ENCODE measurements at places on chromosomes 16 and 17.

DNA sequence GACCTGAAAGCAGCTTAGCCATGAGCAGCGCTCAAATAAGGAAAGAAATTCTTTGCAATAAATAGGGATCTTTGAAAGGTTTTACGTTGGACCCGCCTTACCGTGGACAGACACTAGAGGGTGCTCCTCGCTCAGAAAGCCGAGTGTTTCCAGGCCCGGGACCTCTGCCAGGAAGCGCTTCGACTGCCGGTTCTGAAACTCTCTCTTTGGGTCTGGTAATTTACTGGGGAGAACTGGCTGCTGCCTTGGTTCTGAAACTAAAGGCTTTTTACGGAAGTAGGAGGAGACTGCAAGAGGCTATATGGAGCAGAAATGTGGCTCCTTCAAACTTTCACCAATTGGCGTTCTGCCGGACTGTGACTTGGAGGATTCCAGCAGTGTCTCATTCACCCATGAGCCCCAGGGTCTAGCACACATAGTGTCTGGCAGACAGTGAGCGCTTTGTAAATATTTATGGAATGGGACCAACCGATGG, 45.6 kb upstream of the HOXB9 start:
- no peak for DNase-seq

- no peak for DNase-seq
Observed at GRCh38 chr17:64418506-64419339, 28.1 kb upstream of the PECAM1 start.

DNA sequence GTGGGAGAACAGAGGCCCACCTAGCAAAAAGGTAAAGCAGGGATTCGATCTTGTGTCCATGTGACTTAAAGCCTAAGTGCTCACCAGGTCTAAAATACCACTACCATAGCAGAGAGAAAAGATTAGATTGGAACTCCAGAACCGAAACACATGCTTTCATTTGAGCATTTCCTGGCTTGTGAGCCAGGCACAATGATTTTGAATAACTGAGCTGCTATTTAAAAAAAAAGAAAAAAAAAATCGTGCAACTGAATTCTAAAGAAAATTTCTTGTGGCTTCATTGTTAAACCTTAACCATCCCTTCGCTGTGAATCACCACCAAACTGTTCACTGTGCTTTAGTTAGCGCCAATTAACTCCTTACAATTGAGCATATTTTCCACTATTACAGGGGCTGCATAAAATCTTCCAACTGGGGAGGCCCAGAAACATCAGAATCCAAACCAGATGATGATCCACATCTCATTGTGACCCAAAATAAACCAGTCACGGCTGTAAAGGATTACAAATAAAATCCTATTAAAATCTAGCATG, 366.4 kb upstream of the ERCC4 start:
- DNase-seq = no peak

GRCh38 chr16:3274490-3274889, 8.8 kb upstream of the ZNF263 start:
- no peak for DNase-seq

GRCh38 chr16:82181461-82182185, 11.6 kb upstream of the MPHOSPH6 start:
- DNase-seq = no peak

DNA sequence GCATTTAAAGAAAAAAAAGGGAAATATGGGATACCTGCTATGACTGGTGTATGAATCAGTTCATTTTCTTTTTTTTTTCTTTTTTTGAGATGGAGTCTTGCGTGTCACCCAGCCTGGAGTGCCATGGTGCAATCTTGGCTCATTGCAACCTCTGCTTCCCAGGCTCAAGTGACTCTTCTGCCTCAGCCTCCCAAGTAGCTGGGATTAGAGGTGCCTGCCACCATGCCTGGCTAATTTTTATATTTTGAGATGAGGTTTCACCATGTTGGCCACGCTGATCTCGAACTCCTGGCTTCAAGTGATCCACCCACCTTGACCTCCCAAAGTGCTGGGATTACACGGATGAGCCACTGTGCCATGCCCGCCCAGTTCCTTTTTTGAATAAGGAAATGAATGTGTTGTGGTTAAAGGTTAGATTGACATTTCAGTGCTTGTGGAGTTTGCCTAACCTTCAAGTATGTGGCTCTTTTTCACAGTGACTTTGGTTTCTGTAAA, 7.7 kb downstream of the HAPSTR1 start:
- DNase-seq = no peak

- no peak for DNase-seq
Observed at GRCh38 chr16:6841392-6841791, 491.3 kb upstream of the RBFOX1 start.

GRCh38 chr17:74212209-74212912, 1.0 kb upstream of the TTYH2 start:
- DNase-seq = no peak

DNA sequence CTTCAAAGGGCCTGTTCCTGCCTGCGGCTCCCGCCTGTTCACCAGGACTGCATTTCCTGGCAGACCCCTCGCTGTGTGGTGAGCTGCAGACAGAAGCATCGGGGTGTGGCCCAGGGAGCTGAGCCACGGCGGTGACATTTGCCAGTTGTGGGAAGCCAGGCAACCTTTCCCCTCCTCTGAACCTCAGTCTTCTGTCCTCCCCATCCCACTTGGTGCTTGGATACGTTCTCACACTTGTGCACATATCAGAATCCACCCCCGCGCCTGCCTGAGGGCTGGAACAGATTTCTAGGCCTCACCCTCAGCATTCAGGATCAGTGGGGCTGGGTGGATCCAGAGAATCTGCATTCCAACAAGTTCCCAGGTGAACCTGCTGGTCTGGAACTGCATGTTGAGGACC, 63.5 kb downstream of the CRISPLD2 start:
- DNase-seq = no peak

DNA sequence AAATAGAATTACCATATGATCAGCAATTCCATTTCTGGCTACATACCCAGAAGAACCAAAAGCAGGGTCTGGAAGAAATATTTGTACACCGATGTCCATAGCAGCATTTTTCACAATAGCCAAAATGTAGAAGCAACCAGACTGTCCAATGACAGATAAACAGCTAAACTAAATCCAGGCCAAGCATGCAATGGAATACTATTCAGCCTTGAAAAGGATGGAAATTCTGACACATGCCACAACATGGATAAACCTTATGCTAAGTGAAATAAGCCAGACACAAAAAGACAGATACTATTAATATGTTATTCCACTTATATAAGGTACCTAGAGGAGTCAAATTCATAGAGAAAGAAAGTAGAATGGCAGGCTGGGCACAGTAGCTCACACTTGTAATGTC, 25.9 kb upstream of the CREBBP start:
- no peak for DNase-seq

- DNase-seq = no peak
Observed at GRCh38 chr16:676913-677312, 1.4 kb downstream of the RHBDL1 start.

DNA sequence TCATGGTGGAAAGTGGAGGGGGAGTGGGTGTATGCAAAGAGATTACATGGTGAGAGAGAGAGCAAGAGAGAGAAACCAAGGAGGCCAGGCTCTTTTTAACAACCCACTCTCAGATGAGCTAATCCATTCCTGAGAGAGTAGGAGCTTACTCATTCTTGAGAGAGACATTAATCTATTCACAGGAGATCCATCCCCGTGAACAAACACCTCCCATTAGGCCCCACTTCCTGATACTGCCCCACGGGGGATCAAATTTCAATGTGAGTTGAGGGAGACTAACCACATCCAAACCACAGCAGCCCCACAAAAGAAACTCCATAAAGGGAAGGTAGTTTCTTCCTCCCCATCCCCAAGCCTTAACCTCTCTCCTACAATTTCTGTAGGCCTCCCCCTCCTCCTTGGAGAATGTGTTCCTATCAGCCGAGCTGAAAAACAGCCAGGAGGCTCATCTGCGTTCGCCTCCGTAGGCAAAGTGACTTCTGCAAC, 450.0 kb downstream of the NPIPA7 start:
- DNase-seq = no peak

GRCh38 chr17:18947866-18948265, 4.1 kb upstream of the SLC5A10 start:
- no peak for DNase-seq

- no peak for DNase-seq
Observed at GRCh38 chr16:8630255-8630953, 8.9 kb downstream of the METTL22 start.

DNA sequence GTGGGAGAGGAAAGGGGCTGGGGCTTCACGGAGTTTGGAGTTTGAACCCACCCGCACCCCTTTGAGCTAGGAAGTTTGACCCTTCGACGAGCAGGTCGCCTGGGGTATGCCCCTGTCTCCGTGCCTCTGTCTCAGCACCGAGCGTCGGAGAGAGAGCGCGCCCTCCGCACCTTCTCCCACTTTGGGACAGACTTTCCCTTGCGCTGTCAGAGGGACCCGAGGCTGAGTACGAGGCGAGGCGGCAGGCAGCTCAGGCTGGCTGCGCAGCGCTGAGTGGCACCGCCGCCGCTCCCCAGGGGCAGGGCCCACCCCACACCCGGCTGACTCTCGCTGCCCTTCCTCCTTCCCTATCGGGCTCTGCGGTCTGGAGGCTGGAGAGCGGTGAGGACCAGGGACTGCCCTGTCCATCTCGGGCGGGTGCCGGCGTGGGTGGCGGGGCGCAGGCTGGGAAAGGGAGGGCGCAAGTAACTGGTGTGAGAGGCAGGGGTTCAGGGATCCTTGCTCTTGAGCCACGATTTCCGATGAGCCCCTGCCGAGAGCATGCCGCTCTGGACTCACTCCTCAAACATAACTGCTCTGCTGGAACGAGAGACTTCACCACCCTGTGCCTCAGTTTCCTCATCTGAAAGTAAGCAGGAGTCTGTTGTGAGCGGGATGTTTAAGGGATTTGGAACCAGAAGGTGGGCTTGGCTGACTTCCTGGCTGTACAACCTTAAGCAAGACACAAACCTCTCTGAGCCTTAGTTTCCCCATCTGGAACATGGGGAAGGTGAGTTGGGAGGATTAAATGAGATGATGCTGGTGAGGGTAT, 981 bp downstream of the BEAN1 start:
- DNase-seq = no peak

- DNase-seq = no peak
Observed at GRCh38 chr16:54878301-54878700, 52.4 kb upstream of the IRX5 start.

GRCh38 chr16:27319257-27319965, 5.6 kb downstream of the IL4R start:
- DNase-seq = no peak

DNA sequence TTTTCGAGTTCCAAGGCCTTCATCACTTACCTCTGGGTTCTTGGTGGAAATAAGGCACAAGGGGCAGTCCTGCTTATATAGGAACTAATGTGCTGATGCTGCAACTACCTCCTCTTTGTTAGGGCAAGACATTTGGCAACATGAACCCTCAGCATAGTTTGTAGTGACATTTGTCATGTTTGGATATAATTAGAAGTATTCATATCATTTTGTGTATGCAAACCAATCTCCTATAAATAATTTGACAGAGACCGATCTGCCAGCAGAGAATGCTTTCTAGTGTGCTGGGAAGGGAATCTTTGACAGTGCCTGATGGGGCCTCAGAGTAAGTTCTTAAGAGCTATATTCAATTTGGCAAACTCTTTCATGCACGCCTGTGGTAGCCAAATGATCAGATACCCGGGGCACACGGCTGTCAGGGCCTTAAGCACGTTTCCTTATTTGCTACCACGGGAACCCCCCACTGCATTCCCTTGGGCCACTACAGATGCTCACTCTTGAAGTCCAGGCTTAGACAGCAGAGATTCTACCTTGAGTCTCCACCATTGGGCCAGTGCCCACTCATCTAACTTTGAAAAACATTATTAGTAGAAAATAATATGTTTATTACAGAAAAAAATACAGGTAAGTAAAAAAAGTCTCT, at the start of gene MYH8:
MYH8 (minus strand) TSS at position 51 of the 643 bp plus-strand sequence. CDS start 1,723 bp downstream, outside the sequence.
- no peak for DNase-seq

GRCh38 chr16:3235856-3236669, 1.1 kb upstream of the ZNF200 start:
- DNase-seq = no peak

GRCh38 chr17:164303-165235, 16.9 kb downstream of the DOC2B start:
- DNase-seq = no peak

DNA sequence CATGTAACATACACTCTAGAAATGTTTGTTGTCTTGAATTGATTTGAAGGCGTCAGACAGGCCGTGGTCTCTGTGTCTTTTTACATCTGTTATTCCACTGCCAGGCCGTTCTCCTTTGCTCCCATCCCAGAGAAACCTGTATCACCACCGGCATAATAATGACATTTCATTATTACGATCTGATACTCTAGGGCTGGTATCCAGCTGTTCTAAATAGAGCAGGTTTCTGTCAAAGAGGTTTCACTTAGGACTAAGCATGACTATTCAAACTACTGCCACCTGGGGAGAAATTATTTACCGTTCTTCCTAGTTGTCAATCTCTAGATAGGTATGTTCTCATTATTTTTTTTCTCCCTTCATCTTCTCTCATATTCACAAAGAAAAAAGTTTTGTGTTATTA, 1016.2 kb upstream of the EEF2KMT start:
- DNase-seq = no peak

GRCh38 chr16:7861891-7862582, 529.4 kb downstream of the RBFOX1 start:
- DNase-seq = no peak

DNA sequence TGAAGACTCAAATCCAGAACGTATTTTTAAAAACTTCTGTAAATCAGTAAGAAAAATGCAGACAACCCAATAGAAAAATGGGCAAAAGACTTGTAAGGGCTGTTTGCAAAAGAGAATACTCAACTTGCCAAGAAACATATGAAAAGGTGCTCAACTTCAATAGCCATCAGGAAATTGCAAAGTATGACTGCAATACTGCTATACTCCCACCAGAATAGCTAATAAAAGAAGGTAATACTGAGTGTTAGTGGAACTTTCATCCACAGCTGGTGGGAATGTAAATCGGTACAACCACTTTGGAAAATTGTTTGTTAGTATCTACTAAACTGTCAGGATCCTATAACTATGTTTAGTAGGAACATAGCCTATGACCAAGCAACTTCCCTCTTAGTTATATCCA, 48.1 kb downstream of the TBX4 start:
- DNase-seq = no peak

- no peak for DNase-seq
Observed at GRCh38 chr16:85845266-85845665, 45.8 kb downstream of the COX4I1 start.

DNA sequence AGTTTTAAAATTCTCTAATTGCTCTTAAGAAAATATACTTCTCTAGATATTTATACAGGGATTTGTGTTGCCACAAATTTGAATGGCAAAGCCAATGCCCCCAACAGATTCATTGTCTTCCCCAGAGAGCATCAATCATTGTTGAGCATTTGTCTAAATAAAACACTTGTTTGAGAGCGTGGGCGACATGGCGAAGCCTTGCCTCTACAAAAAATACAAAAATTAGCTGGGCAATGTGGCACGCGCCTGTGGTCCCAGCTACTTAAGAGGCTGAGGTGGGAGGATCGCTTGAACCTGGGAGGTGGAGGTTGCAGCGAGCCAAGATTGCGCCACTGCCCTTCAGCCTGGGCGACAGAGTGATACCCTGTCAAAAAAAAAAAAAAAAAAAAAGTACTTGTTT, 13.4 kb upstream of the SRSF1 start:
- no peak for DNase-seq

Data from cortex of kidney (tissue), 1 donor.